Activated gamma-delta T cell treated with anti-CD3 and anti-CD28 coated beads, Interleukin-2, amount 50 U/mL, for 16 hours (primary cell): ENCODE measurements at places on chromosomes 4 and X.

DNA sequence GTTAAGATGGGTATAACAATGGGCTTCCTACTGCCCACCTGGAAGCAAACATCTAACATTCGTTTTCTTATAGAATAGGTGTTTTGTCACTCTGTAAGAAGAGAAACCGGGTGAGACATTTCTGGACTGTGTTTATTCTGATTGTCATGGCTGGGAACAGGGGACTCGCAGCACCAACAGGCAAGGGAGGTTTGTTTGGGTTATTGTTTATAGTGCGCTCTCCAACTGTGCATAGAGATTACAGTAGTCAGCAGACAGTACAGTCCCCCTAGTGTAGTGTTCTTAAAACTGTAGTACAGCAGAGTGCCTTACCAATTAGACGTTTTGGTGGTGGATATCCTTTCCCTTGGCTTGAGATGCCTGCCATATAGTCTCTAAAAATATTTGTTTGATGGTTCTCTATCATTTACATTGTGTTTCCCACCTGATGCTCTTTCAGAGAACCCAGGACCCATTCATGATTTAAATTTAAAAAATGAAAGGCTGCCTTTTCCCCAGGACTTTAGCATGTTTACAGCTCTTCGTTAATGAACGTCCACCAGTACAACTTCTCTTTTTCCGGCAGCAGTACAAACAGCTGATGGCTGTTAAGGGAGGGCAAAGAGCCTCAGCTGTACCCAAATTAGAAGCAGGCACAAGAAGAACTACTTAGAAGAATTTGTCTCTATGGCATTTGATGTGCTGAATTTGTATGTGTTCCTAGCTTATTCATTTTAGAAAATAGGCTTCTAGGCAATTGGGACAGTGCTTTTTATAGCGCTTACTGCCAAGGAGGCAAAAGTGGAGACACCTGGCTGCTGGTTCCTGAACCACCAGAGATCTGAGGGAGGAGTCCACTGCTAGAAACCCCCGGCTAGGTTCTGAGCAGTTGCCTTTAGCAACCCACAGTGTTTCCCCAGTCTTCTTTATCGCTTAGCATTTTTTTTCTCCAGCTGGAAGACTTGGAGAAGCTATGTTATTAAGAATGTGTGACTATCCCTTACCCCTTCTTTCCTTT is 1.0 kb upstream of the RNF150 start:
- DNase-seq, result no peak

GRCh38 chr4:152579916-152580315 is 44.0 kb upstream of the FBXW7 start:
- no peak for DNase-seq

DNA sequence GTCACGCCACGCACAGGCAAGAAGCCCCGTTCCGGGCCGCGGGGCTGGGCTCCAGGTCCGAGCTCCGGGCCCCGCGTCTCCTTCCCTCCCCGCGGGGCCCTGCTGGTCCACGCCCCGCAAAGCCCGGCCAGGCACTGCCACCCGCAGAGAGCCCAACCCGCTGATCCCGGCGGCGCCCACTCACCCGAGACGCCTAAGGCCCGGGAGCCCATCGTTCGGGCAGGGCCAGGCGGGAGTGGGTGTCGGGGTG is 870 bp downstream of the PDZD4 start:
- no peak for DNase-seq

DNA sequence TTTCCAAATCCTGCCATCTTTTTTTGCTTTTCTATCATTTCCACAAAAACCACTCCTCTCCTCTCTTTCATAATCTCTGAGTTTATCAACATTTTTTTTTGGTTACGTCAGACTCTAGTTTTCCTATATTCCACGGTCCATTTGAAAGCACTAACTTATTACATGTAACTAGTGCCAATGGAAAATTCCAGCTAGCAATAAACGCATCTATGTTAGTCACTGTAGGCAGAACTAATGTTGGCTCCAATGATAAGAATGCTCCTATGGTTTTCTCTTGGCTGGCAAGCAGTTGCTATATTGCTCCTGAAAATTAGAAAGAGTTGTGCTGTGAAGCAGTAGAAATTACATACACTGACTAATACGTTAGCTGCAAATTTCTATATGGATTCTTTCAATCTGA is 634.6 kb upstream of the FTHL17 start:
- DNase-seq, result no peak

DNA sequence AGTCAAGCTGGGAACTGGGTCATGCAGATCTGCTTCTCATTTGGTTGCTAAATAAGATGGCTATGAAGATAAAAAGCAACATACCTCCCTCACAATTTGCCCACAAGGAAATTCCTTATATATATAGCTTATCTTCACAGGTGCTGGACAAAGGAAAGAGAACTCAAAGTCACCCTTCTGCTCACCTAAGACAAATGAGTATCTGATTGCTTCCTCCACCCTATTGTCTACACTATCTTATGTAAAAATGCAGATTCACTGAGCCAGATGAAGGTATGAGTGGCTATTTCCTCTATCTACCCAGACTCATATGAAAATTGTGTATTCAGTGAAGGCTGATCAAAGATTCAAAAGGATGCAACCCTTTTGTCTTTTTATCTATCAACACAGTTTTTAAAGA is 50.8 kb downstream of the CHM start:
- no peak for DNase-seq

DNA sequence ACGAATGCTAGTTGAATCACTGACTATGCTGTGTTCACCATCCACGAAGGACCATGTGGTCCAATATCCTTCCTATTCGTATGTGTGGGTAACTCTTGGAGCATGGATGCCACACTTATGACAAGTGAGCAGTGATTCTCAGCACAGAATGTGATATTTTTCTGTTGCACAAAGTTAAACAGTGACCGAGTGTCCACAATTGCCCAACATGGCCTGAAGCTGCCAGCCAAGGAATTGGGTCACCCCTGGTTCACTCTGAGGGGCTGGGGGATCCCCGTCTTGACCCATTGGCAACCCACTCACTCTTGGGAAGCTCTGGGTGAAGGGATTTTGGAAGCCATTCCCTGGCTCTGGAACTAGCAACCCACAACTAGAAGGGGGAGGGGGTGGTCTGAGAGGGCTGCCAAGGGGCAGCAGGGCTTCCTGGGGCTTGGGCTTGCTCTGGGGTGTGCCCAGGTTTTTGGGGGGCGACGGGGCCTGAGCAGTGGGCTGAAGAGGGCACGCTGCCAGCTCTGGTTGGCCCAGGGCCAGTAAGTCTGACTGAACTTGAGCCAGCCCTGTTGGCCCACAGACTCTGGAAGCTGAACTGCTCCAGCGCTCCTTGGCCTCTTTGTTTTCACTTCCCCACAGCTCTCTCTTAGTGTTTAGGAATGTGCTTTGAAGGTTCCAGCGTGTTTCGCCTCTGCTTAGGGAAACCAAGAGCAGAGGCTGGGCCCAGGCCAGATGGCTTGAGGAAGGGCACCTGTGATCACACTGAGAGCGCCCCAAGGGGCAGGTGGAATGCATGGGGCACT is 43.1 kb upstream of the BCOR start:
- no peak for DNase-seq

GRCh38 chrX:106707771-106708454 is 18.6 kb upstream of the RNF128 start:
- no peak for DNase-seq

- no peak for DNase-seq
Measured at GRCh38 chrX:35244088-35244741, 301.6 kb downstream of the FAM47B start.

GRCh38 chr4:80465736-80466135 is 130.2 kb downstream of the CFAP299 start:
- DNase-seq, result no peak

DNA sequence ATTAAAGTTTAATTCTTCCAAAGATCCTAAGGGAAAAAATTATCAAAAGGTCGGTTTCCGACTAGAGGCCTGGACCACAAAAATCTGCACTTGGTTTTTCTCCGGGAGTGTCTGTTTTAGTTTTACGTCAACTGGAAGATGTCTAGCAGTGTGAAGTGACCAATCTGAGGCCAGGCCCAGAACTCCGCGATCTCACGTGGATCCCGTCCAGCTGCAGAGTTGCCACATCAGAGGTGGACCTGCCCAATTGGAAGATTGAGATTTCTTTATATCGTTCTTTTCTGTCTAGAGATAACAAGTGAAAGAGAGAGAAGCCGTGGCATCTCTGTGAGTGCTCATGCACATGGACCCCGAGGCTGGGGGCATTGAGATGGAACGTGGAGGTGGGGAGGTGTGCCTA is 115.8 kb downstream of the AFF1 start:
- DNase-seq, result no peak

DNA sequence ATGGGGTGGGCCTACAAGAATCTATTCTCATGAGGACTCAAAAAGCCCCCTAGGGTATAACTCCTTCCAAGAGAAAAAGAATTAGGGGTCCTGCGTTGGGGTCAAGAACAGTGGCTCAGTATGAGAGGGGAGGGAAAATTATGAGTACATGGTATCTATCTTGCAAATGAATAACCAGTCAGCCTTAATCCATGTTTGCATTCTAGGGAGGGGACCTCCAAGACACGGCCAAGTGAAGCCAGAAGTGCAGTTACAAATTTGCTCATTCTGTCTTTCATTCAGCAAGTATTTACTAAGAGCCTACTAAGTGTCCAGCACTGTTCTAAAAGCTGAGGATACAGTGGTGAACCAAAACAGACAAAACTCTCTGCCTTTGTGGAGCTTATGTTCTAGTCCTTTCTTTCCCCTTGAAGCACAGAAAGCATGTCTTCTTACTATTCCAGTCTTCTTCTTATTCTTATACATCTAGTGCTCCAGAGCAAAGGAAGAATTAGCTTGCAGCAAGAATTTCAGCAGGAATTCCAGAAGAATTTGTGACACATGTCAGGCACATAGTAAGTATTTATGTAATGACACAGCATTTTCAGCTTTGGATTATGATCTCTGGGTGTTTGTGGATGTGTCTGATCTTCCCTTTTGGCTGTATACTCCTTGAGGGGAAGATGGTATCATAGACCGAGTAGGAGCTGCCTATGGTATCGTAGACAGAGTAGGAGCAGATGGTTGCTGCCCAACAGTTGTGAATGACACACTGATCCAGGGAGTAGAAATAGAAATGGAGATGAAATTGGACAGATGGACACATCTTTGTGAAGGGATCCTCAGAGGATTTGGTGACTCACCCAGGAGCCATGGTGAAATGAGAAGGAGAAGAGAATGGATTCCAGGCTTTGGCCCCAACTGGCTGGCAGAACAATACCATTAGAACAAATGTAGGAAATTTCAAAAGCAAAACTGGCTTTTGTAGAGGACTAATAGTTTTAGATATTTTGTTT is 75.9 kb downstream of the COQ2 start:
- no peak for DNase-seq

GRCh38 chr4:99753931-99754330 is 62.7 kb upstream of the DAPP1 start:
- DNase-seq, result no peak

DNA sequence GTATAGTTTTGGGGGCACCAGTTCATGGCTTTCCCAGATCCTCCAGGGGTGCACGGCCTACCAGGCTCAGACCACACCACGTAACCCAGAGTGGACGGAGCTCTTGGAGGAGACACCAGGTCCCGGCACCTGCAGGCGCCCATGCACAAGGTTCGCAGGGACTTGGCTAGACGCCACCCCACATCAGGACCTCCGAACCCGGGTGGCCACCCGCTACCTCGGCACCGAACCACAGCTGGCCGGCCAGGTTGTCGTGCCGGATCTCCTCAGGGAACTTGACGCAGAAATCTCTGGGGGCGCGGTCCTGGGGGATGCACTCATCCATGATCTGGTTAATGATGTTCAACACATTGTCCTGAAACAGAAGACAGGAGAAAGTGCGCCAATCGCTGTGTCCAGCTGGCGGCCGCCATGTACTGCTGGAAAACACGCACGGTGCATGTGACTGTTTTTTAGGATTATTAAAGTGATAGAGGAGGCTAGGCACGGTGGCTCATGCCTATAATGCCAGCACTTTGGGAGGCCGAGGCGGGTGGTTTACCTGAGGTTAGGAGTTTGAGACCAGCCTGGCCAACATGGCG is 77.1 kb downstream of the ZFYVE28 start:
- no peak for DNase-seq

DNA sequence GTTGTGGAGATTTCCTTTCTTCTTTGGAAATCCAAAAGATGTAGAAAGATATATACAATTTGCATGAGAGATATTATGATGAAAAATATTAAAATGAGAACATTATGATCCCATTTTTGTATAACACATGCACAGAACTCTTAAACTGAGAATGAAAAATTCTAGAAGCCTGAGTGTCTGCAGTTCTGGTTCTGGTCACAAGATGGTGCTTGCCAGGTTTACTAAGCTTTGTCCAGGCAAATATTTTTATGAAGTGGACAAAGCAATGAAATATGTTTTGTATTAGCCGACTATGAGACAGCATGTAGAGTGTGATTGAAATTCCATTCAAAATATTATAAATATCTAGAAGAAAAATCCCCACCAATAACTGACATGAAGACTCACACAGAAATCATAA is 2.2 kb downstream of the PWWP3B start:
- DNase-seq, result no peak

DNA sequence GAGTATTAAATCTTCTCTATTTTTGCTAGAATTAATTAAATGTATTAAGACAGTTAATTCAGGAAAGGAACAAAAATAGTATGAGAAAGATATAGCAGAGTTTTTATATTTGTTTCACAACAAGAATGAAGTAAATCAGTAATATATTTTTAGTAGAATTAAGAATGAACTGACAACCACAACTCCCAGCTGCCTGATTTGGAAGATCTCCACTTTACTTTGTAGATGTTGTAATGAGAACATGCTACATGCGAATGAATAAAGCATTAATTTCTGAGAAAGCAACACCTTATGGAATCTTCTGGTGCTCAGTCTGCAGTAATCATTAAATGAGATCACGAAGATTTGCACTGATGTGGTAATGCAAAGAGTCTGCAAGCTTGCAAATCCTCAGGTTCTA is 695.6 kb upstream of the PCDH7 start:
- DNase-seq, result no peak

DNA sequence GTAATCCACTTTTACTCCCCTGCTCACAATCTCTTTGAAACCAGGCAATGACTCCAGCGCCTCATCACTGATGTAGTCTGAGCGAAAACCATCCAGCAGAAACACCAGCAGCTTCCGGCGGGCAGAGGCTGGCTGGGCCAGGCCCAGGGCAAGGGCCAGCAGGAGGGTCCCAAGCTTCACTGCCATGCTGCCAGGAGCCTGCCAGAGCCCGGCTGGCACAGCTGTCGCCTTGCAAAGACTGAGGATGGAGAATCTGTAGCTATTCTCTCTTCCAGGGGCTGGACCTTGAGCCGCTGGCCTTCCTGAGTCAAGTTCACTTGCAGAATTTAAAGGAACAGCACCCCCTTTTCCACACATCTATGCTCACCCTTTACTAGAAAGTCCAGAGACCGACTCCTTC is at the start of gene ENPP6:
Gene ENPP6, minus strand, starts transcription at position 240 of the 400 bp plus-strand sequence. Its CDS starts 54 bp downstream, at position 186.
- DNase-seq, result no peak

DNA sequence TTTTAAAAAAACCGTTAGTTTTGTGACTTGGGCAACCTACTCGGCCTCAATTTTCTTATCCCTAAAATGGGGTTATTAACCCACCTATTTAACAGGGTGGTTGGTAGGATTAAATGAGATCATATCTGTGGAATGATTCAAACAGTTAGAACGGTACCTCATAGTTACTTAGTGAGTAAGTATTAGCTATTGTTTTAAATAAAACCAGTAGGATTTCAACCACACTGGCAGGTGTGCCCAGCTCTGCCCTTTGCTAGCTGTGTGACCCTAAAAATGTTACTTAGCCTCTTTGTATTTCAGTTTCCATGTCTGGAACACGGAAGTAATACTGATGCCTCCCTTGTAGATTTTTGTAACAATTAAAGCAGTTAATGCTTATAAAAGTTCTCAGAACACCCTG is 225.8 kb upstream of the SPRY1 start:
- no peak for DNase-seq
